ENCODE measurements at places on chromosomes 1 and 21.

GRCh38 chr1:236064674-236065508, at the start of gene NID1:
TSS of gene NID1 (minus strand) at chr1:236065090. CDS start at chr1:236065079, 11 bp downstream.
- DNase-seq: peak; percentile 94

GRCh38 chr1:221117548-221117951, 238.3 kb downstream of the HLX start:
- DNase-seq: no peak

DNA sequence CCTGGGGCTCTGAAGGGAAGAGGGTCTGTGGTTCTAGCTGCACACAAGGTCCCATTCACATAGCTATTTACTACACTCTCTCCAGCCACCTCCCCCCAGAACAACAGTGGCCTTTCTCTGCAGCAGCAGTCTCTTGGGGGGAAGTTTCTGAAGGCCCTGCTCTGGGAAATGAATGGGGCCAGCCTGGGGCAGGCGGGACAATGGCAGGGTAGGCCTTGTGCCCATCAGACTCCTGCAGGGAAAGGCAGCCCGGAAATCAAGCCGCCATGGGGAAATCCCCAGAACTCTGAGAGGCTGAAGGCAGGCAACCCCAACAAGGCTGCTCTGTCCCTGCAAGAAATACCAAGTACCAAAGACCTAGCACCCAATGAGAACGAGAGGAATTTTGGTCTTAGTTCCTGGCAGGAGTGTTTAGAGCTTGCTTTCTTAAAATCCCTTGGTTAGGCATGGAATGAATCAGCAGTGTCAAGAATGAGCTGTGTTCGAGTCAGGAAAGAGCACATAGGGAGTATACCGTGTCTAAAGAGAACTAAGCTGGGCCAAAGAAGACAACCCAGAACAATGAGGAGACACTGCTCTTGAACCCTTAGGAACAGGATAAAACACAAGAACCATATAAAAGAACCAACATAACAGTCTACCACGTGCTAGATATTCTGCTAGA, 11.3 kb downstream of the ARHGEF11 start:
- no peak for DNase-seq

- DNase-seq: no peak
Measured at GRCh38 chr21:15193937-15194336, 129.1 kb upstream of the NRIP1 start.

- peak; percentile 77 for DNase-seq
Measured at GRCh38 chr1:152441756-152442155, 27.7 kb upstream of the CRNN start.

- no peak for DNase-seq
Measured at GRCh38 chr1:7576946-7577657, 194.0 kb upstream of the VAMP3 start.

DNA sequence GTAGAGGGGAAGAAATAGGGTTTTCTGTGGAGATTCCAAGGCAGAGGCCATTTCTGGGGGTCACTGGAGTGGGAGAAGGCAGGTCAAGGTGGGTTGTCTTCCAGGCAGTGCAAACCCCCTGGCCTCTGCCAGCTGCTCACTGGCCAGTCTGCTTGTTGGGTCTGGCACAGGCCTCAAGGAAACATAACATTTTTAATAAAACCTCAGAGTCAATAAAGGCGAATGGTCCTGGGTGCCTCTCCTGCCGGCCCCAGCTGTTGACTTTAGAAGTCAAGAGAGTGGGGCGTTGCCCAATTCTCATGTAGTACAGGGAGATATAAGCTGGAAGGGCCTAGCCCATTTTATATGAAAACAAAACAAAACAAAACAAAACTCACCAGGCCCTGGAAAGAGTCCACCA, 36.6 kb downstream of the RUNX3 start:
- DNase-seq: peak; percentile 14

- no peak for DNase-seq
Measured at GRCh38 chr1:108570998-108571401, 11.1 kb downstream of the EEIG2 start.

DNA sequence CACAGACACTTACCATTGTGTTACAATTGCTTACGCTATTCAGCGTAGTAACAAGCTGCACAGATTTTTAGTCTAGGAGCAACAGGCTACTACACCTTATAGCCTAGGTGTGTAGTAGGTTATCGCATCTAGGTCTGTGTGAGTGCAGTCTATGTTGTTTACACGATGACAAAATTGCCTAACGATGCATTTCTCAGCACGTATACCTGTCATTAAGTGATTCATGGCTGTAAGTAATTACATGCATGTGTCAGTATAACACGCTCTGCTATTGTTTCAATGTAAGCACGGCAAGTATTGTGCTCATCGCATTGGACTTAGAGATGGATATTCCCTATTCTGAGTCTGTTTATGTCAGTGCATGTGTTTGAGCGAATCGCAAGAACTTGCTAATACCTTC, 15.7 kb upstream of the ZBTB18 start:
- DNase-seq: no peak

DNA sequence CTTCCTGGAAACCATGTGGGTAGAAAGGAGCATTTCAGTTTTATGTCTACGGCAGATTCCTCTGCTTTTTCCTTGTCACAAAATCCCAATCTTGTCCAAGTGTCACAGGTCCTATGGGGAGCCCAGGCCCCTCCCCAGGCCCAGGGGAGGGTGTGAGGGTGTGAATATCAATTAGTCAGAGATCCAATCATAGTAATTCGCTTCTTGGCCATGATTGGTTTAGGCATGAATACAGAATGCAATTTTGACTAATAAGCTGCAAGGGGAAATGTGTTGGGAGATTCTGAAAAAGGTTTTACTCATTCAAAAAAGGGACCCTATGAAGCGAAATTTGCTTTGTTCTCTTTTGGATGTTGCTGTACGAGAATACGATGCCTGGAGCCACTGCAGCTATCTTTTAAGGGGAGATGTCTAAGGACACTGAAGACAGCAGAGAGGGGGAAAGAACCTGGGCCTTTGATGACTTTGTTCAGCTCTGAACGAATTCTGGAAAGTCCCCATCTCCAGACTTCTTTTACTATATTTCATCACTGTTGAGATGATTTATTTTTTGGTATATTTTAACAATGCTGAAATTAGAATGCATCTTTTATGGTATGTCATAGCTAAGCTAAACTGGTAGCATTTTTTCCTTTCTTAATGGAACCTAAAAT, 18.2 kb downstream of the TSPAN2 start:
- no peak for DNase-seq

GRCh38 chr1:237975376-237975775, 84.7 kb upstream of the ZP4 start:
- DNase-seq: no peak
